ENCODE measurements at places on chromosomes 7 and 10. TPM values are rescaled to one million over a fixed set of nuclear protein-coding genes. Genes with fewer than 3 reads are reported as not detected.

The APBB1IP gene
- not detected for total RNA-seq

The NUDT13 gene
- total RNA-seq: 1.8 TPM

GRCh38 chr10:132224343-132225072 lies 37.8 kb downstream of the DPYSL4 start:
- DNase-seq: no peak
- H3K4me3 ChIP-seq: no peak overlapping the region
- H3K4me1 ChIP-seq: no peaks in the 10 kb centered on the region
- no peaks in the 10 kb centered on the region for H3K27me3 ChIP-seq

DNA sequence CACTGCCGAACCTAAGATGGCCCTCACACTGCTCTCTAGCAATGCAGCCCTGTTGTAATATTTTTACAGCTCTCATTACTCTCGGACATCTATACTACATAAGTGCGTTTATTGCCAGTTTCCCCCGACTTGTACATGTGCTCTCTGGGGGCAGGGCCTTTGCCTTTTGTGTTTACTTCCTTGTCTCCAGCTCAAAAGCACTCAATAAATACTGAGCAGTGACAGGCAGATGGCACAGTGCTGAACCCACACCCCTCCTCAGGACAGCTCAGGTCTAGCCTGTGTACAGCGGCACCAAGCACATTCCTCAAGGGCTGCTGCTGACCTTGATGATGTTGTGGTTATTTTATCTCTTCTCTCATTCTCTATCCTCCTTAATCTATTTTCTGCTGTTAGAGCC lies 68.0 kb upstream of the ELMO1 start:
- no peaks in the 10 kb centered on the region for H3K27me3 ChIP-seq
- no peaks in the 10 kb centered on the region for H3K36me3 ChIP-seq
- DNase-seq: no peak
- H3K27ac ChIP-seq: no peak overlapping the region
- H3K4me3 ChIP-seq: no peak overlapping the region
- peaks cover 6% of the 10 kb centered on the region for H3K4me1 ChIP-seq

DNA sequence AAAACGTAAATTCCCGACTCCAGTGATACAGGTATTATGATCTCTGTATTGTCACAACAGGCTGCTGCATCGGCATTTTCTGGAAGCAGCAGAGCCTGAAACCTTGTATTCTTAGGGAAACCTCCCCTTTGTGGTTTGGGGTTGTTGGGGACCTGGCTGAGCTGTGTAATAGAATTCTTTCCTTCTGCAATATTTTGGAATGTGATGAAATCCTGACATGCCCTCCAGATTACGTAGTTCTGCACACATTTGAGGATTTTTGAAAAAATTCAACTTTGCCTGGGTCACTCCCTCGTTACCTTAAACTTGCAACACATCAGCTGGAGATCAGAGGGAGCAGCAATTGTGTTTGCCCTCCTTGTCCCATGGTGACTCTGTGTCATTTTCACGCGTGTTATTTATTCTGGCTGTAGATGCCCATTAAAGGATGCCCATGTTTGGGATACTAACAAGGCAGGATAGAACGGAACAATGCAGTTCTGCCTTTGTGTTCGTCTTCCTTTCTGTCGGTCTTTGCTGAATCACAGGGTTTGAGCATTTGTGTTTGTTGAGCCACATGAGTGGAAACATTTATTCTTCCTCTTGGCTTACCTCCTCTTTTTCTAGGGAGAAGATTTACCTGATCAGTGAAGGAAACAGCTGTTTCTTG lies 181.7 kb downstream of the TCF7L2 start:
- peaks cover 29% of the 10 kb centered on the region for H3K4me1 ChIP-seq
- H3K27me3 ChIP-seq: no peaks in the 10 kb centered on the region
- H3K4me3 ChIP-seq: no peak overlapping the region

GRCh38 chr10:1249142-1249920 lies 193.1 kb downstream of the WDR37 start:
- H3K4me1 ChIP-seq: no peaks in the 10 kb centered on the region
- H3K4me3 ChIP-seq: no peak overlapping the region
- no peak overlapping the region for H3K27ac ChIP-seq

GRCh38 chr7:133775201-133775600 lies 351.9 kb upstream of the LRGUK start:
- H3K4me3 ChIP-seq: no peak overlapping the region
- no peak overlapping the region for H3K27ac ChIP-seq
- no peaks in the 10 kb centered on the region for H3K27me3 ChIP-seq
- H3K4me1 ChIP-seq: peaks cover 18% of the 10 kb centered on the region

DNA sequence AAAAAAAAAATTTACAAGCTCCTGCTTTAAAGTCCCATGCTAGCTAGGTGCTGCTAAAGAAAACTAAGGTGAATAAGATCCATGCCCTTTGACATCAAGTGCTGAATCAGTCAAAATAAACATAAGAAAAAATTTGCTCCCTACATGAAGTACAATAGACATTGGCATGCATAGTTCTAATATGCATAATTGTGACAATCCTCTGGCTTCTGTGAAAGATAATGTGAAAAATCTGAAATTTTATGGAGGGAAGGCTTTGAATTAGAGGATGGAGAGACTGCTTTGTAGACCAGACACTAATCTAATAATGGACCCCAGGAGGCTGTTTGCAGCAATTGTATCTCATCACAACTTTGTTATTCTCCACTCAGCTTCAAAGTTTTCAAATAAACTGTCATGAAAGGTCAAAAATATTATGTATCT lies 127.9 kb upstream of the CDK1 start:
- H3K4me1 ChIP-seq: no peaks in the 10 kb centered on the region
- no peak for DNase-seq
- H3K36me3 ChIP-seq: no peaks in the 10 kb centered on the region
- H3K4me3 ChIP-seq: no peak overlapping the region
- H3K27ac ChIP-seq: no peak overlapping the region

GRCh38 chr10:129441372-129442009 lies 25.6 kb upstream of the MGMT start:
- no peaks in the 10 kb centered on the region for H3K36me3 ChIP-seq
- no peaks in the 10 kb centered on the region for H3K27me3 ChIP-seq
- no peaks in the 10 kb centered on the region for H3K4me1 ChIP-seq
- H3K4me3 ChIP-seq: no peak overlapping the region
- H3K27ac ChIP-seq: no peak overlapping the region
- no peak for DNase-seq

DNA sequence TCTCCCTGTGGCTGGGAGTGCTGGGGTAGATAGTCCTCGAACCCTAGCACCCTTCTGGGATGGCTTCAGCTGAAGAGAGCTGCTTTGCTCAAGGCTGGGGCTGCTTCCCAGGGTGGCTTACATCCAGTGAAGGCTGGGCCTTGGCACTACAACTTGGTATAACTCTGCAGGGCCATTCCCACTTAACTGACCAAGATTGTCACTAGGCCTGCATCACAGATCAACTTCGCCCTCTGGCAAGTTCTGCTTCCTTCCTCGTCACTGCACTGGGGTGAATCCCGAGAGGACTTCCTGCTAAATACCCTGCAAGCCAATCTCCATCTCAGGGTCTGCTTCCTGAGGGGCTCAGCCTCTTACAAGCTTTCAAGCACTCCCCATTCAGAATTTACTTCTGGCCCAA lies 195.2 kb downstream of the DOCK4 start:
- H3K4me3 ChIP-seq: no peak overlapping the region
- no peak for DNase-seq
- peaks cover 16% of the 10 kb centered on the region for H3K4me1 ChIP-seq
- no peaks in the 10 kb centered on the region for H3K27me3 ChIP-seq
- no peak overlapping the region for H3K27ac ChIP-seq

DNA sequence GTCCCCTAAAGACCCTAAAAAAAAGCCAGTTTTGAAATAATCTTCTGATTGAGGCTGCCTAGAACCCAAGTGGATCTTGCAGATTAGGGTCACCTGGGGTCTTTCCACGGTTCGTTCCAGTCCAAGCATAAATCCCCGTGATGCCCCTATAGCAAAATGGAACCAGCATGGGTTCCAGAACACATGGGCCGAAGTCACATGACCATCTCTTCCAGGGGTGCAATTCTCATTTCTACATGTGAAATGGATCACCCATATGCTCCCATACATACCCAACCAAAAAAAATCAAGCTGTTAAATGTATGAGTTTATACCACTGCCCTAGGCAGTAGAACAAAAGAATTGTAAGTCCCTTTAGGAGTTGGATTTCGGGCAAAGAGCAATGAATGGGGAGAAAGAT lies 245.4 kb downstream of the SKIDA1 start:
- peaks cover 5% of the 10 kb centered on the region for H3K36me3 ChIP-seq
- no peak overlapping the region for H3K27ac ChIP-seq

DNA sequence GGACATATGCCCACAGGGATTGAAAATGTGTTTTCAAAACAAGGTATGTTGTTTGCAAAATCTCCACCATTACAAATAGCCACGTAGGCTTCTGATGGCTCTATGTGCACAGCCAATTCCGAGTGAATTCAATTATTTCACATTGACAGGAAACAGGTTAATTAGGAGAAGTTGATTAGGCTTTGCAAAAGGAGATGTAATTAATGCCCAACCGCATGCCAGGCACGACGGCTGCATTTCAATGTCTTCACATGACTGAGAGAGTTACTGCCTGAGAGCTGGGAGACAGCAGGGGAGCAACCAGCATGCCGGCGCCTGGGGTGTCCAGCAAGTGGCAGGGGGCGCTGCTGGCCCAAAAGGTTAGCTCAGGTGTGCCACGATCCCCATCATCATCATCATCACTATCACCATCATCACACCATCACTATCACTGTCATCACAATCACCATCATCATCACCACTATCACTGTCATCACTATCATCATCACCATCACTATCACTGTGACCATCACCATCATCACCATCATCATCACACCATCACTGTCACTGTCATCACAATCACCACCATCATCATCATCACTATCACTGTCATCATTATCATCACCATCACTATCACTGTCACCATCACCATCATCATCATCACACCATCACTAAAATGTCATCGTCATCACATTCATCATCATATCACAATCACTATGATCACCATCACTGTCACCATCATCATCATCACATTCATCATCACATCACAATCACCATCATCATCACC lies 30.2 kb downstream of the PWWP2B start:
- H3K27me3 ChIP-seq: no peaks in the 10 kb centered on the region
- DNase-seq: no peak
- no peaks in the 10 kb centered on the region for H3K4me1 ChIP-seq
- H3K36me3 ChIP-seq: no peaks in the 10 kb centered on the region
- no peak overlapping the region for H3K4me3 ChIP-seq
- no peak overlapping the region for H3K27ac ChIP-seq

Data from MCF 10A (cell line).